NCI-H1694 treated with DMSO at 0.1 percent for 48 hours (cell line): ENCODE measurements at places on chromosomes 5 and 9.

DNA sequence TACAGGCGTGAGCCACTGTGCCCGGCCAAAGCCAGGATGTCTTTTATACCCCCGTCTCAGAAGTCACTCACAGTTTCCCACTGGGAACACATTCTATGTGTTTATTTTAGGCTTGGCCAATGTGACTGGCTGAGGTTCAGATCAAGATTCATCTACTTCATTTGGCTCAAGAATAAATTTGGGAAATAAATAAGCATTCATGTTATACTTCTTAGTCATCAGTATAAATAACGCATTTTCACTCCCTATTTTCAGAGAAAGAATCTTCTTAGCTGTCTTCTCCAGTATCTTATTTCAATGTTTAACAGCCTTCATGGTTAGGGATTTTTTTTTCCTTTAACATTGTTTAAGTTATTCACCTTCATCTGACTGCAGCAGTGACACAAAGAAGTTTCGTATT lies 11.8 kb downstream of the S100Z start:
- no peak for DNase-seq

DNA sequence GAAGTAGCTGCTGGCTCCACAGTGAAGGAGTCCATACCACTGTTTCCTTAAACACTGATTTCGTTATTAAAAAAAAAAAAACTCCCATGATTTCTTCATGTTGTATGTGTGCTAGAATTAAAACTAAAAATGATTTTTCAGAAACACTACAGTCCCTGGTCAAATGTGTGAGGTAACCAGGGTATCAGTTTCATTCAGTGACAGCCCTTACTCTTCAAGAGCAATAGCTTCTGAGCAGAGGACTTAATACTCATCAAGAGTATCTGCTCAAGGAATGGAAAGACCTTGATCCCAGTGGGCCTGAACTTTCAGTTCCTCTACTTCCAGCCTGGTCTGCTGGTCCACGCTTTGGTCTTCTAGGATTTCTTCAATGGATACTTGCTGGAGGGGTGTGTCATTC lies 95.1 kb downstream of the BNC2 start:
- no peak for DNase-seq

DNA sequence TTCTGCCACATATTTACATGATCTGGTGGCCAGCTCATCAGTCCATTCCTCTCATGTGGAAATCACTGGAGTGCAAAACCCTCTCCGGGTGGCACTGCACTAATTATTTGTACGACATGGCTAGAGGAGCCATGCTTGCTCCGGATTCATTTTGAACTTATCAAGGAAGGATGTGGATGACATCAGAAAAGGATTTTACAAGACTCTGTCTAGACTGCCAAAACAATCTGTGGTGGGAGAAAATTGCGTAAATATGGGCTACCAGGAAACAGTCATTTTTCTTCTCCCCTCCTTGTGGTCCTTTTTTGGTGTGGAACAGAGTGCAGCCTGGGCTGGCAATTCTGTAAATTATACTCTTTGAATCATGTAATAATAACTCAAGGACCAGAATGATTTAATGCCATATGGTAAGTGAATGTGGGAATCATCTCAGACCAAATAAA lies 123.4 kb upstream of the IFNE start:
- DNase-seq: no peak

DNA sequence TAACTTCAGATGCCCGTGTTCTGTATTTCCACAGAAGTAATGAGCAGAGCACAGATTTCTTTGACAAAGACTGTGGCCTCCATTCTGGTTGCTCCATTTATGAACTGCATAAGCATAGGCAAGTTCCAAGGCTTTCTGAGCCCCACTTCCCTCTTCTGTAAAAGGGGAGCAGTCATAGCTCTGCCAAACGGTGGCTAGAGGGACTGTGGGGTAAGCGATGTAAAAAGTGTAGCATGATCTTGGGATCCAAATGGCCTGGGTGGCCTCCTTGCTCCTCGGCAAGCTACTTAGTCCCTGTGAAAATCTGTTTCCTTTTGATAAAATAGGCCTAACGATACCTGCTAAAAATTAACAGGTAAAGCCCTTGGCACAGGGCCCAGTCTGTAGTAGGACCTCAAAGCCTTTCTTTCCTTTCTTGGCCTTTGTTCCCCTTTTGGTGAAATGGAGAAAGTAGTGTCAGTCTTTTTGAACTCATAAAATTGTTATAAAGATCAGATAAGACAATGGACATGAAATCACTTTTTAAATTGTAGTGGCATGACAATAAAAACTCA lies 646.6 kb downstream of the ACTL7B start:
- DNase-seq: no peak

GRCh38 chr9:125460883-125461635 lies 199.4 kb downstream of the GAPVD1 start:
- no peak for DNase-seq

DNA sequence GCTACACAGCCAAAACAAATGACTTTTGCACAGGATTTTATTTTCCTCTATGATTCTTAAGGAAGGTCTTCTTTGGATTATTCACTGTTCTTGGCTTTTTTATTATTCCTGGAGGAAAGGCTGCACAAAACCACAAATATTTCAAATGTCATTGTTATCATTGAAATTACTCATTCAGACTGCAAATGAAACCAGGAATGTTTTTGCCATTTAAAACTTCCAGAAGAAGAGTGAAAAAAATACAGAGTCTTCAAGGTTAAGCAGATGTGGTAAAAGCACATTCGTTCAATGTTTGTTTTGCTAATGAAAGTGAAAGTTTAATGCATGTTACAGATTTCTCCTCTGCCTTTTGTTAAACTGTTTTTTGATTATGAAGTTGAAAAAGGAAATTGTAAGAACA lies 238.2 kb downstream of the TLE4 start:
- no peak for DNase-seq

DNA sequence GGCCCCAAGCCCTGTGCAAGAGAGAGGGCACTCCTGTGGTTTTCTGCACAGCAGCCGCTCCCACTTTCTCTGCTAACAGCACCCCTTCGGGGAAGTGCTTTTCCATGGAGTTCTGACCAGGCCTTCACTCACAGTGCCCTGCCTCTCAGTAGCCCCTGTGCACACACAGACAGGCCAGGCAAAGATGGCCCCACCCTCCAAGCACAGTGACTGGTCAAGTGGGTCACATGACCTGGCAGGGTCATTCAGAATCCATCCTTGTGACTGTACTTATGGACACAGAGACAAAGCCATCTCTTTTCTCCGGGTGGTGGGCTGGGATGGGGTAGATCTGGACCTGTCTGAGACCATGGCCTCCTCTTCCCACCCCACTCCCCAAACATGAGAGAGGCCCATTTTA lies 82.5 kb downstream of the PSD2 start:
- no peak for DNase-seq

- no peak for DNase-seq
Observed at GRCh38 chr5:150046031-150046430, 40.3 kb downstream of the CSF1R start.

GRCh38 chr9:127664678-127665507 lies 41.9 kb upstream of the CFAP157 start:
- peak; percentile 34 for DNase-seq

- DNase-seq: no peak
Observed at GRCh38 chr9:32403567-32404260, 19.3 kb downstream of the ACO1 start.

DNA sequence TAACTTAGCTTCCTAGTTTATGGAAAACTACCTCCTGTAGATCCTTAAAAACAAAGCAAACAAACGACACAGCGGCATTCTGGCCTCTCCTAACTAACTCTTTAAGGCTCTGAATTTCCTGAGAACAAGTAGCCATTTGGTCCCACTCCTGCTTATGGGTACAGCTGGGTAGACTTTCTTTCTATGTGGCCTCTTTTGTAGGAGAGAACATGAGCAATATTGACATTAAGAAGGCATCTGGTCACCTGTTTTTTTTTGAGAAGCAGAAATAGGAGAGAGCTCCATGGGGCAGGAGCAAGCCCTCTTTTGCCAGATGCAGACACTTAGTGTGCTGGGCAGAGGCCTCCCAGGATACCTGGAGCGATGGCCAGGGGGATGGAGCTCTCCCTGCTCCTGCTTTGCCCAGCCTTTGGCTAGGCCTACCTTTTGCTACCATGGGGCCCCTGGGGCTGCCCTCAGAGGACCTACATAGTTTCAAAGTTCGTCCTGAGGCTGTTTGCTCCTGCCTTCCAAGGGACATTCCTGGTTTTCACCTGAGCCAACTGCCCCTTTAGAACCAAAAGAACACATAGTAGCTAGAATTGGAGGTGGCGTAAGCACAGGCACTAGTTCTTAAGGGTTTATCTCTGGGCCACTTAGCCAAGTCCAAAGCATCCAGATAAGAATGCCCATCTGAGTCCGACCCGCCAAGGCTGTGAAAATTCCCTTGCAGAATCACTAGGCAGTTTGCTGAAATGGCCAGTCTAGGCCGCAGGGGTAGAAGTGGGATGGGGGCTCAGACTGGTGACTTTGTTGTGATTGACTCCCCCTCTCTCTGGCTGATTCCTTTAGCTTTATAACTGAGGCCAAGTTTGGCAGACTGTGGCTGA lies 2.4 kb upstream of the STC2 start:
- DNase-seq: no peak

DNA sequence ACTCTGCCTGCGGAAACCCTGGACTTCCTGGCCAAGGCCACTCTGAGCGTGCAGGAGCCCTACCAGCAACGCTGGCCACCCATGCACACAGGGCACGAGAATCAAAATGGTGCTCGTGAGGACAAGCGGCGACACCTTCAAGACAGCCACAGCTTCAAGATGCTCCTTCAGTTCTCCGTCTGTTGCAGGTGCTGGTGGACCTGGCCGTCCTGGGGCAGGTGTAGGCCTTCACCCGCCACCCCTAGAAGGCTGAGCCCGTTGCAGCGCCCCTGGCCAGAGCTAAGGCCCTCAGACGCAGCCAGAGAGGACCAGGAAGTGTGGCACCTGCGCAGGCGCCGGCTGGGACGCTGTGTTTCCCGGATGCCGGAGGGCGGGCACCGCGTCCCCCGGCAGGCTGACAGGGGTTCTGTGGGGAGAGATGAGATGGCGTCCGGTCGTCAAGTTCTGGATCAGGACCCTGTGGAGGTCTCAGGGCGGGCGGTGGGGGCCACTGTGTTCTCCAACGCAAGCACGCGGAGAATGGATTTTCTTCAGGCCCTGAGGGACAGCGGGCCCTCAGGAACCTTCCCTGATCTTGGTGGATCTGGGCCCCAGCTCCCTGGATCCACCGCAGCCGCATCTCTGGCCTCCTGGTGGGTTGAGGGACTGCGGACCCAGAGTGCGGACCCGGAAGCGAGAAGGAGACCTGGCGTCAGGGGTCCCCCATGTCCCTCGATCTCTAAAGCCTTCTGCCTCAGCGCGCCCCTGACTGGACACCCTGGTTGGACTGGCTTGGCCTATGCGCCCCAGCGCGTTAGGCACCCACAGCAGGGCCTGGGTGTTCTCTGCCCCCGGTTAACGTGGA lies 1770.8 kb upstream of the CDH9 start:
- DNase-seq: peak; percentile 32

GRCh38 chr9:121886759-121887485 lies 206.2 kb downstream of the TTLL11 start:
- DNase-seq: no peak

- no peak for DNase-seq
Observed at GRCh38 chr5:74124826-74125225, 498.8 kb downstream of the ARHGEF28 start.

DNA sequence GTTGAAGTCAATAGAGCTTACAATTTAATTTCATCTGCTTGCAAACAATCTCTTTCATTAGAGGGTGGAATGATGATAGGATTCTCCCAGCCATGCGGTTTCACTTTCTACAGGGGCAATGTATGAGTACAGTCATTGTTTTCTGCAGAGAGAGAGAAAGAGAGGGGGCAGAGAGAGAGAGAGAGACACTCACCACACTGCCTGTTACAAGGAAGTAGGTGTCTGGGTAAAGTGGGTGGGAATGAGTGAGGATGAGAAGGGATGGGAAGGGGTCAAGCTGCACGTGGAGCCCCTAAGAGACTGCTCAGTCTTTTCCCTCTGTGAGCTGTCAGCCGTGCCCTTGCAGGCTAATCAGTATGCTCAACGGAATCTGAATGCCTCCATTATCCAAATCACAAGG lies 454.3 kb downstream of the KDM4C start:
- no peak for DNase-seq

DNA sequence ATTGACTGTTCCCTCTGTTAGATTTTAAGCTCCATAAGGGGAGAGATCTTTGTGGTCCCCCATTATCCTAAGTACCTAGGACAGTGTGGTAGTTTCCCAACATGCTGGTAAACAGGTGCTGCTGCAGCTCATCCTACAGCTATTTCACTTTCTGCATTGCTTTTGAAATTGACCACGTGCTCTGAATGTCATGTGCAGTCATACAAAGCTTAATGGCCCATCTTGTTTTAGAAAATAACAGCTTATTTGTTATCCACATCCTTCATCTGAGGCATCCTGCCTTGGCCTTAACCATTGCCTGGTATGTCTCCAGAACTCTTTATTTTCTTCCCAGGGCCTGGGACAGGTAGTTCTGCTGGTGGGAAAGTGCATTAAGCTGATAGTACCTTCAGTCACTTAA lies 14.7 kb downstream of the PIK3R1 start:
- DNase-seq: no peak

DNA sequence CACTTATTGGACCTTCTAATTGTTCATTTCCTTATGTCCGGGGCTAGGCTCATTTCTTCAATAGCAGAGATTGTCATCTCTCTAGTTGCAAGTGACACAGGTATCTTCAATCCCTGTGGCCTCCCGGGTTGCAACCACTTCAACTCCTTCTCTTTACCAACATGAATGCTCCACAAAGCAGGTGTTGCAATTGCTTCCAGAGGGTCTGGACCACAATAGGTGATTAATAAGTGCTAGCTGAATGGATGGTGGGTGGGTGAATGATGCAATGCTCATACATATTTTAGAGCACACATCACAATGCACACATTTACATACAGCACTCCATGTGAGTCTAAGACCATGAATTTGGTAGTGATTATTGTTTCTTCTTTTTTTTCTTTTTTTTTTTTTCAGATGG lies 2.6 kb downstream of the CEMIP2 start:
- DNase-seq: no peak

DNA sequence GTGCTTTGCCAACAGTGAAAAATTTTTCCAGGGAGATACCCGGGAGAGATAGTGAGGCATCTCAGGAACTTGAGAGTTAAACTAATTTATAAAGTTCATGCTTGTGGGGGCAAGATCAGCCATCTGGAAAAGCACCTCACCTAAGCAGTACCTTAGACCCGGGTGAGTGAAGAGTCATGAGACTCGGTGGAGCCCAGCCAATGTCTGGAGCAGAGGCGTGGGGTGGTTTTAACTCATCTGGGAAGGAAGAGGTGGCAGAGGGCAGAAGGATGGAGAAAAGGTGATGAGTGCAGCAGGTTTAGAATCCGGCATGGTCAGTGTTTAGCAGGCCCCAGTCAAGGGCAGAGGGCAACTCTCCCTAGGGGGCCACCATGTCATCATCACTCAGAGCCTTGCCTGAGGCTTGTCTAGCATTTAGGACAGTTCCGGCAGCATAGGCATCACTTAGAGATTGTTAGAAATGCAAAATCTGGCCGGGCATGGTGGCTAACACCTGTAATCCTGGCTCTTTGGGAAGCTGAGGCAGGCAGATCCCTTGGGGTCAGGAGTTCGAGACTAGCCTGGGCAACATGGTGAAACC lies 4.3 kb upstream of the RNF183 start:
- DNase-seq: no peak

- no peak for DNase-seq
Observed at GRCh38 chr5:150289551-150290390, at the start of gene CAMK2A. Gene CAMK2A, minus strand, starts transcription at chr5:150289773. Its CDS starts 148 bp downstream, at chr5:150289625.
